ENCODE measurements at places on chromosomes 1 and 21. TPM values are rescaled to one million over a fixed set of nuclear protein-coding genes. Genes with fewer than 3 reads are reported as not detected.

DNA sequence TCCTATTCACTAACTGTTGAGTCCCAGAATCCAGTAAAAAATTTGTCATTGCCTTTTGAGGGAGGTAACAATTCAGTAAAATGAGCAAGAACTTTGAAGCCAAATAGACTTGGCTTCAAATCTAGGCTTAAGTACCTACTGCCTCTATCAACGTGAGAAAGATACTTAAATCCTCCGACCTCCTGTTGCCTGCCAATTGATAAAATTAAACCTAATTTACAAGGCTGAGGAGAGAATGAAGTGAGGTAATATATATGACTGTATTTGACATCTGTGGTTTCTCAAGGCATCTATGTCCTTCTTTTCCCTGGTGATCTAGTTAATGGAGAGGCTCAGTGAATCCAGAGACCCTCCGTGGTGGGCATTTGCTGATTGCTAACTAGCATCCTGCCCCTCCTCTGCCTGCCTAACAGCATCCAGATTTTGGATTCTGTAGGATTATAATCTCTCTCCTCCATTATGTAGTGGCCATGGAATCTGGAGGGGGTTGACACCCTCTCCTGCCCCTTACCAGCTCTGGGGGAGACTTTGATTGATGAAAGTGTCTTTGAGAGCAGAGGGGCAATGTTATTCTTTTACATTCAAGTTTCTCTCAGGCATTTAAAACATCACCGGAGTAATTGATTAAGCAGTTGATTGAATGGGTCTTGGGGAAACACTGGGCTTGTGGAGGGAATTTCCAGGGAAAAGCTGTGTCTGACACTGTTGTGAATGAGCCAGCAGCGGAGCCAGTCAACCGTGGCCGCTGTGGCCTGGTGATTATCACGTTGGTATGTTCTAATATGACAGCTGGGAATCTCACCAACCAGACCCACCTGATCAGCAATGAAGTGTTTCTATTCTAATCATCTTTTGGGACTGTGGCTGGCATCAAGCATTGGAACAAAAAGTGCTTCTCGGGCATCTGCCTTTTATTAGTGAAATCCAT is 140.7 kb upstream of the FAM78B start:
- no peaks in the 10 kb centered on the region for H3K4me1 ChIP-seq
- peaks cover 4% of the 10 kb centered on the region for H3K36me3 ChIP-seq
- no peak for DNase-seq
- H3K27ac ChIP-seq = no peak overlapping the region
- no peaks in the 10 kb centered on the region for H3K27me3 ChIP-seq

GRCh38 chr1:22201023-22201422 is 58.1 kb upstream of the WNT4 start:
- H3K27me3 ChIP-seq = peaks cover 40% of the 10 kb centered on the region
- no peak overlapping the region for H3K27ac ChIP-seq
- no peaks in the 10 kb centered on the region for H3K36me3 ChIP-seq
- no peak for DNase-seq
- H3K4me3 ChIP-seq = no peak overlapping the region

DNA sequence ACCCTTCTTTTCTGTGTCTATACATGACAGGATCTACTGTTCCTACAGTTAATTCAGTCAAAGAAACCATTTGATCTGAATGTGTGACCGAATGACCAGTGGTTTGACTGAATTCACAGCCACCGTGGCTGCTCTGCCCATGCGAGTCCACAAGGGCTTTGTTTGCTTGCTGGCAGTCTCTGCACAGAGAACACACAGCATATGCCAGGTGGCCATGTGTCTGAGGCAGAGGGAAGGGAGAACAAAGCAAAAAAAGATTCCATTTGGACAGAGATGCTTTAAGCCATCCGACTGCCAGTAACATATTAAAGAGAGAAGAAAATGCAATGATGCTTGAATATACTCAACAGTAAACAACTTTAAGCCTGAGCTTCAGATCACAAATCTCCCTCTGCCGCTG is 737.8 kb upstream of the CXADR start:
- H3K4me3 ChIP-seq = no peak overlapping the region
- DNase-seq = no peak
- H3K27me3 ChIP-seq = no peaks in the 10 kb centered on the region
- H3K4me1 ChIP-seq = no peaks in the 10 kb centered on the region
- no peaks in the 10 kb centered on the region for H3K36me3 ChIP-seq

CR1 gene
- 20.5 TPM for polyA plus RNA-seq

- no peaks in the 10 kb centered on the region for H3K36me3 ChIP-seq
- no peak for DNase-seq
- no peak overlapping the region for H3K4me3 ChIP-seq
- peaks cover 32% of the 10 kb centered on the region for H3K27me3 ChIP-seq
- H3K27ac ChIP-seq = no peak overlapping the region
Measured at GRCh38 chr1:160124705-160125478, 9.3 kb downstream of the ATP1A2 start.

DNA sequence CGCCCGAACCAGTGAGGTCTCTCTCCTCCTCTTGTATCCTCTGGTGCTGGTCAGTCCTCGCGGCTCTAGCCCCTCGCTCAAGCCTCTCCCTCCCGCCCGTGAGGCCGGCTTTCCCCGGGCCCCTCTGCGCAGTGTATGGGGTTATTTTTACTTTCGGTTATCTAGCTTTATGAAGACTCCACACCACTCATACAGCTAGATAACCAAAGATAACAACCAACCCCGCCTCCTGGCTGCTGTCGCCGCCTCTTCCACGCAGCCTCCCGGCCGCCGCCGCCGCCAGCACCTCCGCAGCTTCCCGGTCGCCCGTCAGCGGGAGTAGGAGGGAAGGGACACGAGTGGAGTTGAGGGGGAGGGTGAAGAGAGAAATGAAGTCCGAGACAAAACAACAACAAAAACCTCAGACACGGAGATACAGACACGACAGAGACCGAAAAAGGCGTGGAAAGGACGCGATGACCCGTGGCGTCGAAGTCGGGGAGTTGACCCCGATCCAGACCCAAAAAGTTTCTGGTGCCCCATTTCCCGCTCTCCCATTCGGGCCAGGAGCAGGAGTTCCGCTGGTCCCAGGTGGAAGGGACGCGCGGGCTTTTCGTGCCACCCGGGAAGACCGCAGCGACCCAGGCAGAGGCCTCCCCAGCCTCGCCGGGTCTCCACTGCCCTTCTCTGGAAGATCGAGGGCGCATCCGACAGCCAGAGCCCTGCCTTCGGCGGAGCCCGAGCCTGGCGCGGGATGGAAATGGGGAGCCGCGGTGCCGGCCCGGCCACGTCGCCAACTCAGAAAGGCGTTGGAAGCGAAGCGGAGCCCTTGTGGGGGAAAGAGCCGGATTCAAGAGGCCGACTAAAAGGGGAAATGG is 51.4 kb downstream of the RHBG start:
- peak; percentile 43 for DNase-seq
- peaks cover 26% of the 10 kb centered on the region for H3K4me1 ChIP-seq
- H3K36me3 ChIP-seq = no peaks in the 10 kb centered on the region
- H3K27ac ChIP-seq = peak overlapping the region; percentile 21
- peaks cover 99% of the 10 kb centered on the region for H3K27me3 ChIP-seq

DNA sequence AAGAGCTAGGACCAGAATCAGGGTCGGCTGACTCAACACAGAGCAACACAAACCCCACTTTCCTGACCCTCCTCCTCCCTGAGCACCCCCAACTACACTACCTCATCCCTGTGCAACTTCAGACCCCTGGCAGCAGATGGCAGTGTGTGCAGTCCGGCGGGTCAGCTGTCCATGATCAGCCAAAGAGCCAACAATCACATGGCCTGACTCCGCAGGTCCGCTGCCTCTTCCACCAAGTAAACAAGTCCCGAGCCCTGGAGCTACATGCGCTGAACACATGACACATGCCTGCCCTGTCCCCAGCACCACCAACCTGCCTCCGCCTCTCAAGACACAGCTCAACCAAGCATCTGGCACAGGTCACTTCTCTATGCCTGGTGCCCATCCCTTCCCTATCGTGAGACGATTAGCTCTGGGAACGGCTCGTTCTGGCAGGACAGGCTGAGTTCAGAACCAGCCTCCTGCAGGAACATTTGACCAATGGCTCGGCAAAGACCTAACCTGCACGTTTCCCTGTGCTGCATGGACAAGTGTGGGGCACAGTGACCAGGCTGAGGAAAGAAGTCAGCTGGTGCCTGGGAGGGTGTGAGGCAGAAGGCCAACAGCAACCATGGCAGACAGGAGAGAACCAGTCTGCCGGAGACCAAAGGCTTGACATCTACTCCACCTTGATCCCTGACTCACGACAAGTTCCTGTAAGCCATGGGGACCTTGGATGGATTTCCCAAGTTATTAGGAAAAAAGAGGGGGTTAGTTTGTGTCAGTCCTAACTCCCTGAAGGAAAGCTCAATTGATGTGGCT is 60.3 kb downstream of the CD46 start:
- peak overlapping the region; percentile 70 for H3K27ac ChIP-seq
- no peak for DNase-seq

All from naive B cell (primary cell).